ENCODE measurements at places on chromosomes 13 and 19.
A peak's percentile ranks its signal among the peaks of the same experiment; 100 is the strongest.

GRCh38 chr19:39237200-39238184 is 7.3 kb downstream of the IFNL3 start:
- DNase-seq = no peak

GRCh38 chr13:103615771-103616170 is 549.6 kb upstream of the SLC10A2 start:
- no peak for DNase-seq

DNA sequence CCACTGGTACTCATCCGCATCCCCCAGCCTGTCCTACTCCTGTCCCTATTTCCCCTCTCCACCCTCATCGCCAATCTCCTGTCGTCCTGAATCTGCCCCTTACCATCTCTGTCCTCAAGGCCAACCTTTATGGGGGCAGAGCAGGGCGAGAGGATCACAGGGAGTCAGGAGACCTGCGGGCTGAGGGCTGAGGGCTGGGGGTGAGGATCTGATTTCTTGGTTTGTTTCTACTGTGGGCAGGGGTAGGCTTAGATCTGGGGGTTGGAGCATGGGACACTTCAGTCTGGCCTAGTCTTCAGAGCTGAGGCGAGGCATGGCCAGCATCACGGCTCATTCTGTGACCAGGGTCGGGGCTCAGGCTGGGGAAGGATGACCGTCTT is 16.5 kb upstream of the ERCC1 start:
- DNase-seq = no peak

DNA sequence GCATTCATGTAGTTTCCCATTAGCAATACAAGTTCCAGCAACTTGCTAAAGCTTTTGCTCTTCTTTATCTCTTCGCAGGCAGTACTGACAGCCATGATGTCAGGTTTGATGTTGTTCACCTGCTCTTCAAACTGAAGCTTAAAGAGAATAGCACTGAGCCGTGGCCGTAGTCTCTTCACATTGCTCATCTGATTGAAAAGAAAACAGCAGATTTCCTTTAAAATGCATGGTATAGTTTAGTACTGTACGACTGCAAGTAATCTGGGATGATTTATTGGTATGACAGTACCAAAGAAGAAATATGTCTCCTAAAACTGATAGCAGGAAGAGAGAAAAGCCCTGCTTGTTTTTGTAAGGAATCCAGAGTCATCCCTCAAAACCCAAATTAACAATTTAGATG is 284.4 kb downstream of the DIAPH3 start:
- no peak for DNase-seq

GRCh38 chr19:34994286-34994642 is 5.9 kb upstream of the GRAMD1A start:
- no peak for DNase-seq

DNA sequence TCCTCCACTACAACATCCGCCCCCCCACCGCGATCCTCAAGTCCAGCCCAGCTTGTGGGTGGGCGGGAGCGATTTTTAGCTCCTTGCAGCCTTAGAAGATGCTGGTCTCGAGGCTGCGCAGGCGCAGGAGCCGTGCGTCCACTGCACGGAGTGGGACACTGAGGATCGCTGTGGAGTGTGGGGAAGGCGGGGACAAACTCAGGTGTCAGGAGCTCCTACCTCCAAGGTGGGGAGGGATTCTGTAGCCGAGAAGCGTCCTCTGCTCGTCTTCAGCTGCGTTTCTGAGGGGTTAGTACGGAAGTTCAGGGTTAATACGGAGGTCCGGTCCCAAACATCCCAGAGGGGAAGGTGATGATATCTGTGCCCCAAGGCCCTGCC is at the start of gene RTBDN:
Gene RTBDN (minus strand): TSS at position 14 of the 378 bp plus-strand sequence. CDS start 4,600 bp downstream, outside the sequence.
- no peak for DNase-seq

- DNase-seq = no peak
Measured at GRCh38 chr13:91400063-91400399, 1.6 kb downstream of the GPC5 start.

GRCh38 chr13:42497798-42498197 is 76.2 kb upstream of the TNFSF11 start:
- DNase-seq = no peak

GRCh38 chr19:2587001-2587719 is 111.2 kb downstream of the GADD45B start:
- DNase-seq = no peak

GRCh38 chr19:3243819-3244700 is 19.6 kb downstream of the CELF5 start:
- no peak for DNase-seq

DNA sequence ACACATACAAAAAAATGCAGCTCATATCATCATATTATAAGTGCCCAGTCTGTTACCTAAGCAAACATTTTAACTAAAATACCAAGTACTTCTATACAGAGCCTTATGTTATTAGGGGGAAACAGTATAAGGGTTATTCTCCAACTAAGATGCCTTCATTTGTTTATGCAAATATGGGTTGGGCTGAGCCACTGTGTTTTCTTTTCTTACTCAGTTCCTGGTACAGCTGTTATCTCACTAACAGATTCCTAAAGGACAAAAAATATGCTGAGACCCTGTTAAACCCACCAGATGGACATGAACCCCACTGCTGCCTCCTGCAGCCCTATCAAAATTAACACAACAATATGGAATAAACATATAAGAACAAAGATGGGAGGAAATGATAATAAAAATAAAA is 34.5 kb upstream of the SMAD9 start:
- no peak for DNase-seq

- no peak for DNase-seq
Measured at GRCh38 chr13:74110053-74110452, 24.2 kb downstream of the KLF12 start.

GRCh38 chr19:2561895-2562294 is 86.0 kb downstream of the GADD45B start:
- peak; percentile 54 for DNase-seq

- no peak for DNase-seq
Measured at GRCh38 chr13:45132369-45133064, 12.2 kb downstream of the GTF2F2 start.

GRCh38 chr19:42251572-42252358 is 3.2 kb downstream of the ERF start:
- DNase-seq = no peak

GRCh38 chr19:49455773-49456172 is 2.7 kb downstream of the ALDH16A1 start:
- no peak for DNase-seq

DNA sequence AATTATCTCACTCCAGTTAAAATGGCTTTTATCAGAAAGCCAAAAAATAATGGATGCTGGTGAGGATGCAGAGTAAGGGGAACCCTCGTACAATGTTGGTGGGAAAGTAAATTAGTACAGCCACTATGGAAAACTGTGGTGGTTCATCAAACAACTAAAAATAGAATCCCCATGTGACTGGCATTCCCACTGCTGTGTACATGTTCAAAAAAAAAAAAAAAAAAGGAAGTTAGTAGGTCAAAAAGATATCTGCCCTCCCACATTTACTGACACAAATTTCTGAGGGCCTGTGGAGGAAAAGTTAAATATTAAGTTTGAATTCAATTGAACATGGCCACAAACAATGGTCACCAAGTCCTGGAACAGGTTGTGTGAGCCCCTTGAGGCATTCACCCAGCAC is 9.8 kb upstream of the ZSCAN5A start:
- DNase-seq = no peak

- no peak for DNase-seq
Measured at GRCh38 chr13:111610081-111610480, 289.6 kb downstream of the TEX29 start.

DNA sequence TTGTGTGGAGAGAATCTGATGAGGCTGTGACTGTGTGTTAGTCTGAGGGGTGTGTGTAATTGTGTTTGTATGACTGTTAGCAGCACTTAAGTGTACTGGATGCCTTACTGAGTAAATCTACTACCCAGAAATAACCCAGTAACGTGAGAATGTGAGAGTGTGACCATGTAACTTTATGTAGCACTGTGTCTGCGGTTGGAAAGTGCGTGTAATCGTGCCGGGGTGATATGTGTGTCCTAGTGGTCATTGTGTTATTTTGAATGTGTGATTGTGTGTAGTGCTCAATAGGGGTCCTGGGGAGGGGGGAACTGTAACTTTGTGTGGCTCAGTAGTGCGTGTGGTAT is 550 bp downstream of the ZNF383 start:
- no peak for DNase-seq

DNA sequence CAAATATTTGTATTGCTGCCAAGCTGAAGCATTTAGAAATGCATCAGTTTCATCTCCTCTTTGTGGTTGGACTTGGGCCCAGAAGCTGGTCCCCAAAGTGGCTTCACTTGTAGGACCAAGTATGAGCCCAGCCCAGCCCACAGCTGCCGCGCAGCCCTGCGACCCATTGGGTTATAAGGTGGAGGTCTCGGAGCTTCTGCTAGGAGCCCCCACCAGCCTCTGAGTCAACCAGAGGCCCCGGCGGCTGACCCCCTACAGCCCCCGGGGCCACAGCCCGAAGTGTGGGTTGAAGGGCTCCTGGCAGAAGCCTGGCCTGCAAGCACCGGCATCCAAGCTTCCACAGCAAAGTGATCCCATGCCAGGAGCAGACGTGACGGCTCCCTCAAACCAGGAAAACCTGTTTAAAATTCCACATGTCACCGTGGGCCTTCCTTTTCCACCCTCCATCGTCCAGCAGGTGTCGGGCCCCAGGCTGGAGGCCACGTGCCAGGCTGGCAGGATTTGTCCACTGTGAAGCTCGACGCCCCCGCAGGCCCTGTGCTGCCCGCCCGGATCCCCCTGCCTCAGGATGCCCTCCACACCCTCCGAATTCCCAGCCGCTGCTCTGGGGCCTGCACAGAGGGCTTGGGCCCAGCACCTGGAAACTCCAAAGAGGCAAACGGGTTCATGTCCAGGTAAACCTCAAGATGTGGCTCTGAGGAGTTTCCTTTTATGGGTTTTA is 54.7 kb downstream of the C13orf46 start:
- no peak for DNase-seq

DNA sequence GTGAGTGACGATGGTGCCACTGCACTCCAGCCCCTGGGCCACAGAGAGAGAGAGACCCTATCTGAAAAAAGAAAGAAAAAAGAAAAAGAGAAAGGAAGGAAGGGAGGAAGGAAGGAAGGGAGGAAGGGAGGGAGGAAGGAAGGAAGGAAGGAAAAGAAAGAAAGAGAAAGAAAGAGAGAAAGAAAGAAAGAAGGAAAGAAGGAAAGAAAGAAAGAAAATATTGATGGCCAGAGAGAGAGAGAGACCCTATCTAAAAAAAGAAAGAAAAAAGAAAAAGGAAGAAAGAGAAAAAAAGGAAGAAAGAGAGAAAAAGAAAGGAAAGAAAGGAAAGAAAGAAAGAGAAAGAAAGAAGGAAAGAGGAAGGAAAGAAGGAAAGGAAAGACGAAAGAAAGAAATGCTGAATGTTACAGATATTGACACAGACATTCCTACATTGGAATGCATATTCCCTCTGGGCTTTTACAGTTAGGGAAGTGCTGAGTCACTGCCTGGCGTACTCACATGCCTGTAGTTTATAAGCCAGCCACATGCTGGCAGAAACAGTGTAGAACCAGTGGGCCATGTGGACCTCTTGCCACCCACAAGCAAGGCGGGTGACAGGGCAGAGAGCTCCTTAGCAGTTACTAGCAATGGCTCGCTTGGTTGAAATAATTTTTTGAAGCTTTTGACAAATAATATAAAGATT is 34.6 kb upstream of the SLC46A3 start:
- no peak for DNase-seq

GRCh38 chr13:48741377-48741776 is 87.6 kb downstream of the CYSLTR2 start:
- no peak for DNase-seq

DNA sequence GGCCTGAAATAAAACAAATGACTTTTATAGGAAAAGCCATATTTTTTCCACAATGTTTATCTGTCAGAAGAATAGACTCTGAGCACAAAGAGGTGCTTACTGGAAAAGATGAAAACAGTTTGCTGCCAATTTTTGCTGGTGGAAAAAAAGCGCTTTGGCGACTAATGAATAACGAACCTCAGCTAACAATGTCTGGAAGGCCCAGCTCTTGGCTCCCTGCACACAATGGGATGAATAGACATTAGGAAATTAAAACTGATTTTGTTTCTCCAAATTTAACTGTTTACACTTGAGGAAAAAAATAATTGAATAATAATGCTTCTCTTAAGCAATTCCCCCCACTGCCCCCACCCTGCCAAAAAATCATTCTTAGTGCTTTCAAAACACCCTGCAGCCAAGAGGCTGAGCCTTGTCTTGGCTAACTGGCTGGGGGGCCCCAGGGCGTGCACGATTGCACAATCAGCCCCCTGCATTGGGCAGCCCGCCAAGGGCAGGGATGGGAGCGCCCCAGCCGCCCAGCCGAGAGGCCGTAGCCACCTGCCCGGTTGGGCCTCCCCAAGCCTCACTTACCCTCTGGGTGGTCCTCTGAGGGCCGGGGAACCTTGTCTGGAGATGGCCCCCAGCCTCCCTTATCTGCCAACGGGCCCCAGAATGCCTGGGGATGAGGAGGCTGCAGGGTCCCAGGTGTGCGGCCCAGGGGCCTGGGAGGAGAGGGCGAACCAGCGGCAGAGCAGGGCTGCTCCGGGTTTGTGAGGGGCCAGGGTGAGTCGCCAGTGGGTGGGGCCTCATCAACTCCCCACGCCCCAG is 16.8 kb downstream of the CEBPG start:
- DNase-seq = no peak

- DNase-seq = no peak
Measured at GRCh38 chr19:12779162-12779993, 4.0 kb upstream of the HOOK2 start.

DNA sequence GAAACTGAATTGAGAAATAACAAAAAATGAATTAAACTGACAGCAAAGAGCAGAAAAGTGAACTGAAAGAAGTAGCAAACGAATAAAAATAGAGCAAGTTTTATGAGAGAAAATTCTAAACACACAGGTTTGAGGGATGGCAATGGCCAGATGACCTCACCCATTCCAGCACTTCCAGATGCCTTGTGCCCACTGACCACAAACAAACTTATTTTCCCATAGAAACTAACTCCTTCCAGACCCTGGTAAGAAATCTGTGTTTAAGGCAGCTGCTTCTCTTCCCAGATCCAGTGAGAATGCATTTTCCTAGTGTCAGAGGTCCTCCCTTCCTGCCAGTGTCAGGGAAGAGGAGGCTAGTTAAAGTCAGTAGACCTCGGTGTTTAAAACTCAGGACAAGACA is 51.7 kb downstream of the RXFP2 start:
- no peak for DNase-seq

DNA sequence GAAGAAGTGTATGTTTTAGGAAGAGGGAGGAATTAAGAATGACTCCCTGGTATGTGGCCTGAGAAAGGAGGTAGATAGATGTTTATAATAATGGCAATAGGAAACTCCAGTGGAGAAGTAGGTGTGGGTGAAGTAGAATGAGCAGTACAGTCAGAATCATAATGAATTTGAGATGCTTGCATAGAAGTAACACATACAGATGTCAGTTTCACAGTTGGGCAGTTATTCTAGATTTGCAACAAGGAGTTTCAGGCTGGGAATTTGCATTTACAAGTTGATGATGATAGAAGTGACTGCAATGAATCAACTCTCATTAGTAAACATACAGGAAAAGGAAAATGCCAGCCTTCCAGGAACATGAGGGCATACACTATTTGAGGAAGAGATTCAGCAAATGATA is 149.0 kb downstream of the SLITRK1 start:
- no peak for DNase-seq

DNA sequence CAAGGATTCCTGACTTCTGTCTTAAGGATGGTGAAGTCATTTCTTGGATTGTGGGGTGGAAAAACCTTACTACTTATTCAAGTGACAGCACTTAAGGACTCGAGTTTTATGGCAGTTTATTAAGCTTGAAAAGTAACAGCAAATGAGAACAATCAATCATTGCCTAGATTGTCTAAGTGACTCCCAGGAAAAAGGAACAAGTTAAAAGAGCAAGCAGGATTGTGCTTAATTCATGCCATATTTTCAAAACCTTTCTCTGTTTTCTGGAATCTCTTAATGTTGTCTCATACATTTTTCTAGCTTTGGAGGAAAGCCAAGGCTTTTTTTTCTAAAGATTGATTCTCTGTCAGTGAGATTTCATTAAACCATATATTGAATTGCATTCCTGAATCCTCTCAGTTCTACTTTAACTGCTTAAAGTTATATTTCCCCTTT is 236.2 kb upstream of the HTR2A start:
- no peak for DNase-seq
